Gastroesophageal sphincter (tissue), 4 donors: ENCODE measurements at places on chromosomes 6 and 20.

DNA sequence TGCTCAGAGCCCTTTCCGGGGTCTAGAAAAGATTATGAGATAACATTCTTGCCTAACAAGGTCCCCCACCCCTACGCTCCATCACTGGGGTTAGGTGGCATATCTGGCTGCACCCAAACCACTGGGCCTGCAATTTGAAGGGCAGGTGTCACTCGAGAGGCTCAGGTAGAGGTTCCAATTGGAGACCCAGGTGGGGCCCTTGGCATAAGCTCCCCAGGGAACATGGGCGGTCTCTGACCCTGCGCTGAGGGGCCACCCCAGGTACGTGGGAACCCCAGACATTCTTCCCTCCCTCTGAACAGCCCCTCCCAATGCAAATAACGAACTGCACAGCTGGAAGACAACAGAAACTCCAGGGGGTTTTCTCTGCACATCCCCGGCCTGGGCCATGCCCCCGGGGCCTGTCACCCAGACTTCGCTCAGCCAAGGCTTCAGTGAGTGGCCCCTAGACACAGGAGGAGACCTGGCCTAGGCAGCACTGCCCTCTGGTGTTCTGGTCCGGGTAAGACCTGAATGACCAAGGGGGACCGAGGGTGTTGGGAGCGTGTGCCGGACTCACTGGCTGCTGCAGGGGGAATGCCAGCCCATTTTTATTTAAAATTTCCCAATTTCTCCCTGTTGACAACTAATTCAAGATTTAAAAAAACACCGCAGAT lies 47.5 kb downstream of the DSTN start:
- peak; percentile 36 for ATAC-seq
- H3K4me1 ChIP-seq: no peaks in the 10 kb centered on the region
- no peak overlapping the region for H3K4me3 ChIP-seq
- H3K36me3 ChIP-seq: peaks cover 75% of the 10 kb centered on the region
- H3K27ac ChIP-seq: peak overlapping the region; percentile 2

DNA sequence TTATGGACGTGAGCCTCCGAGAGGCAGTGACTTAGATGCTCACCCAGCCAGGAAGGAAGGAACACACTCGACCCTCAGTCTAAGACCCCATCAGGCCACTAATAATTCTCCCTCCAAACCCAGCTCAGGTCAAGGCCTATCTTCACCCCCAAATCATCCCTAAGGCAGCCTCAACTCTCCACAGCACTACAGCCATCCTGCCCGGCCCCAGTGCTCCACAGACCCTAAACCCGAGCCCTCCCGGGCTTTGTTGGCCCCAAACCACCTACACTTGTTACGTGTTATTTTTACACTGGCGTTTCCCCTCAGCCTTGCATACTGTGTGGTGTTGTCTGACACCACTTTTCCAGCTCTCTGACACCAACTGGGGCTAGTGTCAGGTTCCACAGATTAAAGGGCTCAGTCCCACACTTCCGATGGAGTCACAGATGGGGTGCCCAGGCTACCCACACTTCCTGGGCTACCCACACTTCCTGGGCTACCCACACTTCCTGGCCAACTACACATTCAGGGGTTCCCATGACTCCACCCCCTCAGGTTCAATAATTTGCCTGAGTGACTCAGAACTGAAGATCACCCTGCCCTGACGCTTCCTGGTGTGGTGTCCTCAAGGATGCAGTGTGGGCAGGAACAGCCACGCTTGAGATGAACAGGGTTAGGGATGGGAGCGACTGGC lies 25.3 kb downstream of the RBCK1 start:
- peaks cover 99% of the 10 kb centered on the region for H3K36me3 ChIP-seq
- H3K27me3 ChIP-seq: no peaks in the 10 kb centered on the region
- no peak overlapping the region for H3K27ac ChIP-seq
- H3K4me1 ChIP-seq: no peaks in the 10 kb centered on the region

DNA sequence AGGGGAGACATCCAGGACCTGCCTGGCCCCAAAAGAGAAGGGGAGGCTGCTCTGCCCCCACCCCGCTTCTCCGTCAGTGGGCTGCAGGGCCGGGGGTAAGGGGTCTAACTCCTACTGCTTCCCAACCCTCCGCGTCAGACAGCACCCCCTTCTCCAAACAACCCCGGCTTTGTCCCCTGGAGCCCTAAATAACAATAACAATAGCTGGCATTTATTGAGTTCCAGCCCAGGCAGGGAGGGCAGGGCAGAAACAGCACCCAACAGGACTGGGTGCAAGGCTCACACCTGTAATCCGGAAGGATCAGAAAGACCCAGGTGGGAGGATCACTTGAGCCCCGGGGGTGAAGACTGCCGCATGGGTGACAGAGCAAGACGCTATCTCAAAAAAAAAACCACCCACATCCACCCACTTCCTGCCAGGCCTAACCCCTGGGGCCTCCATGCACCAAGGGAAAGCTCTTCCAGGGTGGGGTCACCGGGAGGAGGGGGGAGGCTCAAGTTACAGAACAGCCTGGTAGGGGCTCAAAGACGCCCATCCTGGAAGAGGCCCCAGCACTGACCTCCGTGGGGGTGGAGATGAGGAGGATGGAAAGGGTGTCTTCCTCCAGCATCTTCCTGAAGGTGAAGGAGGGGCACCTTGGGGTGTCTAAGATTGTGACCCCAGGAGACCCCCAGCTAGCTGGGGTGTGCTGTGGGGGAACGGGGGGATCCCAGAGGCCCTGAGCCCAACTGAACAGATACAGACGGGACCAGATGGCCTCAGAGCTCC lies 1.3 kb upstream of the FNDC11 start:
- no peak overlapping the region for H3K4me3 ChIP-seq
- no peaks in the 10 kb centered on the region for H3K36me3 ChIP-seq
- no peaks in the 10 kb centered on the region for H3K4me1 ChIP-seq

- no peak overlapping the region for H3K4me3 ChIP-seq
- no peak for ATAC-seq
- no peaks in the 10 kb centered on the region for H3K4me1 ChIP-seq
- H3K27ac ChIP-seq: no peak overlapping the region
Observed at GRCh38 chr6:137424251-137424650, 69.9 kb downstream of the OLIG3 start.

- no peaks in the 10 kb centered on the region for H3K27me3 ChIP-seq
- H3K36me3 ChIP-seq: peaks cover 100% of the 10 kb centered on the region
- no peak overlapping the region for H3K27ac ChIP-seq
- H3K4me1 ChIP-seq: no peaks in the 10 kb centered on the region
Observed at GRCh38 chr20:37235065-37235464, 26.5 kb downstream of the GHRH start.

GRCh38 chr20:1935696-1936366 lies 40.6 kb downstream of the SIRPA start:
- no peak for ATAC-seq
- H3K4me3 ChIP-seq: no peak overlapping the region
- H3K36me3 ChIP-seq: peaks cover 51% of the 10 kb centered on the region
- no peaks in the 10 kb centered on the region for H3K27me3 ChIP-seq

DNA sequence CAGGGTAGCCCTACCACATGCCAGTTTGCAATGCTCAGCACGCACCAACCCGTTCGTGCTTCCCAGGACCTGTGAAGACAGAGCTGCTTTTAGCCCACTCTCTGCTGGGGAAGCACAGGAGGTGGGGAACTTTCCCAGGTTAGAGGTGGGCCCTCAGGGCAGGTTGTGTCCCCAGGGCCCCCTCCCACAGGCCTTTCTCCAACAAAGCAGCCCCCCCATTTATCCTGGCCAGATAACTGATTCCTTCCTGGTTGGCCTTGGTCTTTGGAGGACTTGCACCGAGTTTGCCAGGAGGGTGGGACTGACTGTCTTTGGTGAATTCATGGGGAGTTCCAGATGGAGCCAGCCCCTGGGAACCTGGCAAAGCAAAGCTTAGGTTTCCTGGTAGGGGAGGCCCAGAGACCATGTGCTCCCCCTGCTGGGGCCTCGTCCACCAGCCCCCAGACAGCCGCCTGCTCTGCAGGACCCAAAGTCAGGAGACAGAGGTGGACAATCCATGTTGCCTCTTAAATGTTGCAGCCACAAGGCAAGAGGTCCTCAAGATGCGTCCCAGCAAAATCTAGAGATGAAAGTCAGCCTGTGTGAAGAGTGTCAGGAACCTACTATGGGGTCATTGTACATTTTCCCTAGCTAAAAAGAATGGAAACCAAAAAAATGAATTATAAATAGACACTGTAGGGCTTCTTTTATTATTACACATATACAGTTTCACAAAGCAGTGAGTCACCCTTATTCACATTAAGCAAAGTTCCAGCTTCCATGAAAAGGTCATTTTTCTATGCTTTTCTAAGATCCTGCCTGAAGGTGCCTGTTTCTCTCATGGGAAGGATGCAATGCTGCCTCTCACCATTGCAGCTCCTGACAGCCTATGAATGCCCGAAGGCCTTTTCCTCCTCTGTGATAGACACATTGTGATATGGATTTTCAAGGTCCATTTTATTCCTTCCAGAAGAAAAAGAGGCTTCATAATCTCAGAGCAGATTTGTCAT lies 497.8 kb downstream of the PREX1 start:
- H3K4me3 ChIP-seq: no peak overlapping the region
- no peaks in the 10 kb centered on the region for H3K27me3 ChIP-seq
- H3K4me1 ChIP-seq: no peaks in the 10 kb centered on the region
- no peaks in the 10 kb centered on the region for H3K36me3 ChIP-seq
- no peak for ATAC-seq
- H3K27ac ChIP-seq: no peak overlapping the region

DNA sequence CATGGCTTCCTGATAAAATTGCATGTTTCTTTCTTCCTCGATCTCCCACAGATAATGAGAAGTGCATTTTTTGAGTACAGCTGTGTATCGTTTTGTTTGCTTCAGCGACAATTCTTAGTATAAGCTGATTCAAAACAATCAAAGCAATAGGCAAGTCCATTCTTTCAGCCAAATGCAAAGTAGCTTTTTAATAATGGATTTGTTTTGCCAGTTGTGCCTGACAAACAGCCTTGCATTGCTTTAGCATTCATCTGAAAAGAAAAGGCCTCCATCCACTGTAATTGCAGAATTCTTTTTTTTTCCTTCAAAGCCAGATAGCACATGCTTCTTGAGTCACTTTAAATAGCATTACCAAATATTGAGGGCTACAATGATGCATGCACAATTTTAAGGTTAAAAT lies 32.0 kb downstream of the TTLL2 start:
- peaks cover 12% of the 10 kb centered on the region for H3K27me3 ChIP-seq
- H3K36me3 ChIP-seq: no peaks in the 10 kb centered on the region
- no peak overlapping the region for H3K4me3 ChIP-seq
- H3K27ac ChIP-seq: no peak overlapping the region
- ATAC-seq: no peak

- ATAC-seq: no peak
- no peak overlapping the region for H3K4me3 ChIP-seq
- H3K27me3 ChIP-seq: no peaks in the 10 kb centered on the region
- H3K4me1 ChIP-seq: peaks cover 91% of the 10 kb centered on the region
Observed at GRCh38 chr6:156821707-156822106, 44.5 kb downstream of the ARID1B start.

DNA sequence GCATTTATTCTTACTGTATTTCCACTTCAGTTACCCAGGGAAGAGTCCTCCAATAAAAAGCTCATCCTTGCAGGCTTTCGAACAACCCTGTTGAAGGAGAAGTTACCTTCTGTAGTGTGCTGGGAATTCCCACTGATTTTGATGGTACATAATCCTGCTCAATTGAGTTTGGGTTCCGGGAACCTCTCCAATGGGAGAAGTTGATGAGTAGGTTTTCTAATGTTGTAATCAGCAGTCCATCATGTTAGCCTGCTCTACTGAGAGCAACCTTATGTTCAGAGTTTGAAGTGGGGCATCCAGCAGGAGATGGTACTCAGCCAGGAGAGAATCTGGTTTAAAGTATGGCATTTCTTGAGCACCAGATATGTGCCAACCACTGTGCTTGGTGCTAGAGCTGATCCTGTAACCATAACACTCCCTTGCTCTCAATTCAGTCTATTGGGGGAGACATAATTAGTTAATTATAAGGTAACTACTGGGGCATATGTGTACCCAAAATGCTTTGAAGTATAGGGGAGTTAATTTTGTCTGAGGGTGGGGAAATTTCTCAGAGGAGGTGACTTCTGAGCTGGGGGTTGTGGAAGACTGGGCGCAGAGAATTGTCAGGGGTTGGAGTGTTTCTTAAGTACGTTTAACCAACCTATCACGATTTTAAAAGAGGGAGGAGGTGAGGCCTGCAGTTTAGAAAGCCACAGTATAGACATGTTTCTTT lies 2.1 kb downstream of the TOP1 start:
- H3K27ac ChIP-seq: no peak overlapping the region
- H3K27me3 ChIP-seq: no peaks in the 10 kb centered on the region
- peaks cover 8% of the 10 kb centered on the region for H3K4me1 ChIP-seq
